ENCODE measurements at places on chromosomes 1 and 21.

DNA sequence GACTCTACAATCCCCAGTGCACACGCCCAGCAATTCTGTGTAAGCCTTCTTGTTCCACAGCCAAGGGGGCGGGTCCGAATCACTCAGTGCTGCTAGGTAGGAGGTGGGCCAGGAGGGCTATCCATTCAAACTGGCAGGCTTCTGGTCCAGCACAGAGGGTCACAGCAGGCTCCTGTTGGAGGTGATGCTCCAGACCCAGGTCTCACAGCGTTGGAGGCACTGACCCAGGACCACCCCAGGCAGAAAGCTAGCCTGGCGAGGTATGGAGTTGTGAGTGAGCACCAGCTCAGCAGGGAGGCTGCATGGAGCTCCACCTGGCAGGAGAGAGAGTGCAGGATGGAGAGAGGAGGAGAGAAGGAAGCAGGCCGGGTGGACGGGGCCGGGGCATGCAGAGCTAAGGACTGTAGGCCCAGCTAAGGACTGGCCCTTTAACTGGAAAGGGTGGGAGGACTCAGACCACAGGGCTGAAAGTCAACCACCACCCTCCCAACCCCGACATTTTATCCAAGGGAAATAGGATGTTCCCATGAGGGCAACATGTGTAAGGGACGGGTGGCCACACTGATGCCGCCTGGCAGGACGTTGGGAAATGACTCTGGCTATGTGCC is 38.7 kb downstream of the GPR161 start:
- DNase-seq: no peak

DNA sequence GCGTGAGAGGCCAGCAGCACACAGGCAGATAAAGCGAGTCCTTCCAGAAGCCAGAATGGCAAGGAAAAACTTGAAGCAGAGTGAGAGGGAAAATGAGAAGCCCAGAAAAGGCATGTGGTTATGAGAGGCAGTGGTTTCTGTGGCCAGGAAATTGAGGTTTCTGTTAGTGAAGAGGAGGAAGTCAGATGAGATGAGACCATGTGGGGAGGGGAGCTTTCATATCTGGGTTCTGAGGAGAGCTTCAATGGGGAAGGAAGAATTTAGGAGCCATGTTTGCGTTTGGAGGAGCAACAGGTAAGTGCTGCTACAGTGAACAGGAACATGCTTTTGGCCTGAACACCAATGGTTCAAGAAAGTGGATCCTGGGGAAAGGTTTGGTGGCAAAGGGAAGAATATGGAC is 6.1 kb upstream of the CD1A start:
- DNase-seq: no peak

DNA sequence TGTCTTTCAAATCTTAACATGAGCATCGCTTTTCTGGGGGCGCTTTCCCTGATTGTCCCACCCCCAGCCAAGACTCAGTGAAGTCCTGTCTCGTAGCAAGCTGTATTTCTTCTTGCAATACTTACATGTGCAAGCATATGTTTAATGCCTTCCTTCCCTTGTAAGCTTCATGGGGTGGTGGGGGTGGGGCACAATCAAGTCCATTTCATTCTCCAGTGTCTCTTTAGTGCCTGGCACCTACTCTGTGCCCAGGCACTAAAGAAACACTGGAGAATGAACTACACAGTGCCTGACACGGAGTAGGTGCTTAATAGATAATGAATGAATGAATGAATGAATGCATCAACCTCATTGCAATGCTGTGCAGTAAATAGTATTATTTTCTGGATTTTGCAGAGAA is 143.1 kb downstream of the PLPP3 start:
- DNase-seq: no peak

DNA sequence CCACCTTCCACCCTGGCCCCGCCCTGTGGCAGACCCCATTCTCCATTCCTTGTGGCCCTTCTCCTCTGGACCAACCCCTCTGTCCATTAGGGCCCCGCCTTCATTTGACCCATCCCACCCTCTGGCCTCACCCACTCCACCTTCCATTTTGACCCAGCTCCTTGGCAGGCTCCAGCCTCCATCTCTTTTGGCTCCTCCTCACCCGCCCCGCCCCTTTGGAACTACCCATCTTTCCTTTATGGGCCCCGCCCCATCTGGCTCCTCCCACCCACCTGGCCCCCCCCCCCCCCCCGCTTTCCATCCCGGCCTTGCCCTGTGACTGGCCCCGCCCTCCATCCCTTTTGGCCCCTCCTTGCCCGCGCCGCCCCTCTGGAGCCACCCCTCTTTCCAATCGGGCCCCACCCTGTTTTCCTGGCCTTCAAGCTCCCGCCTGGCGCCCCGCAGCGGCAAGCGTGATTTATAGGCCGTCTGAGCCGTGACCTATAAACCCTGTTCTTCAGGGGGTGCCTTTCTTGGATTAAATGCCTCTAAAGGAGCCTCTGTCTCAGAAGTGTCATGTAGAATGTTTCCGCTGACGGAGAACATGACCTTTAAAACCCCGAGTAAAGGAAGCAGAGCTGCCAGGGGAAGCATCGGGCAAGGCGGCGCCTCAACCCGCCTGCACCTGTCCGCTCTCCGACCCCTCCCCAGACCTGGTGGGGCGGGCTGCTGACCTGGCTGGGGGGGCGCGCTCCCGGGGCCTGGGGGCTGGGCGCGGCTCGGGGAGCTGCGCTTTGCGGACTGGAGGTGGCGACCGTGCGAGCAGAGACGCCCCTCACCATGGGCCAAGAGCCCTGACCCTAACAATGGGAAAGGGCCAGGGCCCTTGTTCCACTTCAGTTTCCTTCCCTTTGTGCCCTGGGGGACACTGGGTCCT is 178.0 kb downstream of the CAMTA1 start:
- DNase-seq: peak; percentile 25

DNA sequence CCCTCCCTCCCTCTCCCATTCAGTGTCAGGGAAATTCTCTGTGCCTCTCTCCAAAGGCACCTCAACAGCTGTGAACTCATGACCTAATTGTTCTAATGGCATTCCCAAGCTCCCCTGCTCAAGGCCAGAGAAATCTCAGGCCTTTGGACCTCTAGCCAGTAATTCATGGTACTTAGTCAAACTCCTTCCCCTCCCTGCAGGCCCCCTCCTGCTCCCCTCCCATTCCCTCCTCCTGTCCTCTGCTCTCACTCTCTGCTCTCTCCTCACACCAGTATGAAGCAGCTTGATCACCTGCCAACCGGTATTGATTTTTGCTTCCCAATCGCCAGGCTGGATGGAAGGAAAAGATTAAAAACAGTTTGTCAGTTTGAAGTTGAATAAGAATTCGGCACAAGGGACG is 370.5 kb upstream of the PBX1 start:
- DNase-seq: no peak

Data from kidney capillary endothelial cell (primary cell).